Activated naive CD4-positive, alpha-beta T cell treated with Interleukin-2 at 50 U/mL for 16 hours (primary cell): ENCODE measurements at places on chromosomes 6 and 20.

DNA sequence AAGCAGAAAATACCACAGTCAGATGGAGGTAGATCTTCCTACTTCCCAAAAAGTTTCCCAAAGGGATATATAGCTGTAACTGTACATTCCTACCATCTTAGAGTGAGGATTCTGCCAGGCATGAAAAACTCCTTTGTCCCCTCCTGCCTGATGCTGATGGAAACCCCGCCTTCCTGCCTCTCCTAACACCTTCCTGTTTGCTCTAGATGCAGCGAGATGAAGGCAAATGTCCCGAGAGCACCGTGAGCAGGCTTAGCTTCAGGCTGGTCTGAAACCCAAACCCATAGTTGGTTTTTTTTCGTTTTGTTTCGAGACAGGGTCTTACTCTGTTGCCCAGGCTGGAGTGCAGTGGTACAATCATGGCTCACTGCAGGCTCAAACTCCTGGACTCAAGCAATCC, 55.6 kb downstream of the MYB start:
- DNase-seq = no peak

DNA sequence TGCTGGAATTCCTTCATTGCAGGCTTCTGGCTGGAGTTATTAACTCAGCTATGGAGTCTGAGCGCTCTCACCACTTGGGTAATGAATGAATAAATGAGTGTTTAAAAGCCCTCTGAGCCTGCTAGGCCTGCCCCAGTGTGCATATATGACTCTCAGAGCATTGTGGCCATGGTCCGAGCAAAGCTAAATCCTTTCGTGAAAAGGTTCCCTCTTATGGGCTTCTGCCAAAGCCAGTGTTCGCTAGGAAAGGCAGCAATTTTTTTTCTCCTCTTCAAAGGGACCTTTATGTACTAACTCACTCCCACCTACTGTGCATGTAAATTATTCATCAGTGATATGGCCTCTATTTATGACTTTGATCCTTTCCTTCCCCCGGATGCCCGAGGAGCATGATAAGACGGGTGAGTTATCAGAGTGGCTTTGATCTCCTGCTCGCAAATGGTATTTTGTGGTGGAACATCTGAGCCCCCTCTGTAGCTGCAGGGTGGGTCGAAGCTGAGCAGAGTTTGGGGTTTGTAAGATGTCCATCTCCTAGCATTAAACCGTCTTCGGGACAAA, 88.6 kb downstream of the LINC00237 start:
- DNase-seq = no peak

DNA sequence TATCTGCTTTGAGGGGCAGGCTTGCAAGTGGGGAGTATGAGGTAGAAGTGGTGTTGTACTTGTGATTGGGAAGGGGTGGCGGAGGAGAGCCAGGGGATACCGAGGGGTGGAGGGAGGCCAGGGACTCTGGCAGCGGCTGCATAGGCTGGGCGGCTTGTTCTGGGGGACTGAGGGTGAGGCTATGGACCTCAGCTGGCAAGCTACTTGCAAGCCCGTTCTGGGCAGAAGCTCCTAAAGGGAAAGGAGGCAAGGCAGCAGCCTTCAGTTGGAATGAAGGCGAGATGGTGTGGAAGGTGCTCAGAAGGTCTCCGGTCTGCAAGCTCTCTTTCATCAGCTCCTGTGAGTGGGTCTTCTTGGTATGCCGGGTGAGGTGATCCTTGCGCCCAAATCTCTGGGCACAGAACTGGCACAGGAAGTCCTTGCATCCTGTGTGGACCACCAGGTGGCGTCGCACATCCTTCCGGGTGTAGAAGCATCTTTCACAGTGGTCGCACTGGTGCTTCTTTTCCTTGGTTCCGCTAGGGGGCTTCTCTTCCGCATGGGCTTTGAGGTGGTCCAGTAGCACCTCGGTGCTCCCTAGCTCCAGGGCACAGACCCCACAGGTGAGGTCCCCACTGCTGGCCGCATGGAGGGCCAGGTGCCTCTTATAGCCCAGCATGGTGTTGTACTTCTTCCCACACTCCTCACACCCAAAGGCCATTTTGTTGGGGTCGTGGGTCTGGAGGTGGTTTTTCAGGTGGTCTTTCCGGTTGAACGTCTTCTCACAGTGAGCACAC, 66.0 kb downstream of the PLAGL1 start:
- peak; percentile 52 for DNase-seq

DNA sequence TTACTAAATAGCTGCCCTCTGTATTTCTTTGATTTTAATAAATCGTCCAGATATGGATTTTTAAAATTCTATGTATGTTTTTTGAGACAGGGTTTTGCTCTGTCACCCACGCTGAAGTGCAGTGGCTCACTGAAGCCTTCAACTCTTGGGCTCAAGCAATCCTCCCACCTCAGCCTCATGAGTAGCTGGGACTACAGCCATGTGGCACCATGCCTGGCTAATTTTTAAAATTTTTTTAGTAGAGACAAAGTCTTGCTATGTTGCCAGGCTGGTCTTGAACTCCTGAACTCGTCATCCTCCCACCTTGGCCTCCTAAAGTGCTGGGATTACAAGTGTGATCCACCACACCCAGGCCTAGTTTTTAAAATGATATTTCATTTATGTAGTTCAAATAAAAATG, 47.4 kb upstream of the DDR1 start:
- no peak for DNase-seq

DNA sequence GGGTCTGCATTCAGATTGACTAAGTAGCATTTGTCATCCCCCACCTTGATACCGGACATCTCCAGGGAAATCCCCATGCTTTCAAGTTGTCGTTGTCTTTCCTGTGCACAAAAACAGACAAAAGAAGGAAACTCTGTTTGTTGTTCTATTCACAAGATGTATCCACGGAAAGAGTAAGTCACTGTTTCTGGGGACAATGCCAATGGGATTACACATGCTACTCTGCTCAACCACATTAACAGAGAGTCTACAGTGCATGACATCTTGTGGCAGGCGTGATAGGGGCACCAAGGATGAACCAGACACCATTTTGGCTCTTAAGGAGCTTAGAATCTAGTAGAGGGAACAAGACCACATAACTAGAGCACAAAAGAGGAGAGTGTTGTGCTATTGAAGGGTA, 124.4 kb upstream of the NUP153 start:
- DNase-seq = no peak

GRCh38 chr6:83824831-83825230, 28.3 kb upstream of the RIPPLY2 start:
- no peak for DNase-seq

- DNase-seq = no peak
Observed at GRCh38 chr6:105560611-105561066, 157.8 kb upstream of the PREP start.

- no peak for DNase-seq
Observed at GRCh38 chr6:16555550-16555949, 205.7 kb downstream of the ATXN1 start.

- no peak for DNase-seq
Observed at GRCh38 chr6:48512390-48512789, 401.4 kb upstream of the PTCHD4 start.

GRCh38 chr6:84605298-84605697, 159.1 kb downstream of the TBX18 start:
- no peak for DNase-seq

GRCh38 chr6:1215023-1215422, 96.9 kb upstream of the FOXQ1 start:
- no peak for DNase-seq
